Left hindlimb (tissue), 1 donor: ENCODE measurements at places on chromosomes 12 and 14.

- no peak for DNase-seq
Measured at GRCh38 chr12:127820271-127820670, 446.7 kb upstream of the TMEM132C start.

DNA sequence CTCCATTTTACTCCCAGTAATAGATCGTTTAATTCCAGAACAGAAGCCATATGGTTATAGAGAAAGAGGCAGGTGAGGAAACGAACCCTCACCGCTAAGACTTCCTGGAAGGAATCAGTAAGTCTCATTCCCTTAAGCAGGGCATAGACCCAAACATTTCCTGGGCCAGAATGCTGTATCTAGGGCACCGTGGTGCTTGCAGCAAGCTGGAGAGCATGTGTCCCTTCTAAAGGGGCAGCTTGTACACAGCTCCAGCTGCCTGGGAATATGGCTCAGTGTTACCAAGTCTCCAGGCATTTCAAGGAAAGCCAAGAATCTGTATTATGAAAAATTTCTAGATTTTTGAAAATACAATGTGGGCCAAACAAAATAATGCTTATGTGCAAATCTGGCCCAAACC is 73.4 kb downstream of the PPM1H start:
- no peak for DNase-seq

DNA sequence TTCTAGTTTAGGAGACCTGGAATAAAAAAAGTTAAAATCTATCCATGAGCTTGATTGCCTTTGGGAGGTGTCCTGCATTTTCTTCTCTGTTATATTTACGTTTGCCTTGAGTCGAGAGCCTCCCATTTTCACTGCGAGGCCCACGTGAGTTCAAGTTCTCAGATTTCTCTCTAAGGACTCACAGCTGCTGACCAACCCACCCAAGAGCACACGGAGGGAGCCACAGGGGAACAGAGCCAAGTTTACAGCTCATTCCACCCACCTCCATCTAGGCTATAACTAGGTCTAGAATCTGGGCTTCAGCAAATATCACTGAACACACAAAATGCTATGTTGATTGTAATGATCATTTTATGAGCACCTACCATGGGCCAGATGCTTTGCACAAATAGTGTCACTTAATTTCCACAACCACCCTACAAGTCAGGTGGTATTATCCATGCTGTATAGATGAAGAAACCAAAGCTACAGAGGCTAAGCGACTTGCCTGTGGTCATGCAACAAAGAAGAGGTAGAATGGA is 16.7 kb downstream of the ALDH1L2 start:
- DNase-seq, result no peak

DNA sequence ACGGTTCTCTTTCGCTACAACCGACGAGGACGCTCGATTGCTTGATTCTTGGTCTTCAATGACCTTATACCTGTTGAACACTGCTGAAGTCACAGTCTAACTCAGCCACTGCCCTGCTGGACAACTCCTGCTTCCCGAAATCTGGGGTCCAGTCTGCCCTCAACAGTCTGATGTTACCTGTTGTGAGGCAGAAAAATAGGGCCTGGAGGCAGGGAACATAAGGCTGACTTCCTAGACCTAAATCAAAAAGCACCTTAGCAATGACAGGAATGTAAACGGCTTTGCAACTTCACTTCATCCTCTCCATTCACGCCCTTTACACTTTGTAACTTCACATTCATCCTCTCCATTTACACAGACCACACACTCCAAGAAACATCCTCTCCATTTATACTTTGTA is 597 bp upstream of the GLTP start:
- DNase-seq, result no peak

- DNase-seq, result no peak
Measured at GRCh38 chr12:112196196-112196875, 71.0 kb downstream of the TRAFD1 start.

DNA sequence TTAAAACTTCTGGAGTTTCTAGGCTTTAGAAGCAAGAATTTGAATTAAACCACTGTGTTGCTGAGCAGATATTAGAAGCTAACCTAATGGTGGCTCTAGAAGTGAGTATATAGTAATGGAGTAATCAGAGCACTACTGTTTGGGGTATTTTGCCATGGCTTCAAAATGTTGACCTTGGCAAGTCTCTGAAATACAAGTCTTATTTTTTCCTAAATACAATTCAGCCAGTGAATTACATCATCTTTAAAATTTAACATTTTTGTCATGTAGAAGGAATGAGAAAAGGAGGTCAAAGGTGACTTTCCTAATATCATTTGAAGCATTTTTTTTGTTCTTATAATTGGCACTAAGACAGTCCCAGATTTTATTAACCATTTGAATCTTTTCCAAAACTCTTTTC is 25.2 kb downstream of the PMCH start:
- no peak for DNase-seq

GRCh38 chr14:55901291-55901690 is 216.9 kb upstream of the PELI2 start:
- no peak for DNase-seq

GRCh38 chr12:110112335-110112660 is 11.9 kb upstream of the IFT81 start:
- no peak for DNase-seq

DNA sequence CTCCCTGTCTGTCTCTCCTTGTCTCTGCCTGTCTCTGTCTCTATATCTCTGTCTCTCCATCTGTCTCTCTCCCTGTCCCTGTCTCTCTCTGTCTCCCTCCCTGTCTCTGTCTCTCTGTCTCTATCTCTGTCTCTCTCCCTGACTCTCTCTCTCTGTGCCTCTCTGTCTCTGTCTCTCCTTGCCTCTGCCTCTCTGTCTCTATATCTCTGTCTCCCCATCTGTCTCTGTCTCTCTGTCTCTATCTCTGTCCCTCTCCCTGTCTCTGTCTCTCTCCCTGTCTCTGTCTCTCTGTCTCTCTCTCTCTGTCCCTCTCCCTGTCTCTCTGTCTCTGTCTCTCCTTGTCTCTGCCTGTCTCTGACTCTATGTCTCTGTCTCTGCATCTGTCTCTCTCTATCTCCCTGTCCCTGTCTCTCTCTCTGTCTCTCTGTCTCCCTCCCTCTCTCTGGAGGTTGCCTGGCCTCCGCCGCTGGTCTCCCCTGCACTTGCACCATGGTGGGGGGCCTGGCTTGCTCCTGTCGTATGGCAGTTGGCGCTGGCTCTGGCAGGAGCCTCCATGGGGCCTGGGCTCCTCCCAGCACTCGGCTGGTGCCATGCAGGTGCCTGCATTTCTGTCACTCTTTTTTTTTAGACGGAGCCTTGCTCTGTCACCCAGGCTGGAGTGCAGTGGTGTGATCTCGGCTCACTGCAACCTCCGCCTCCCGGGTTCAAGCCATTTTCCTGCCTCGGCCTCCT is 28.3 kb downstream of the MMP17 start:
- no peak for DNase-seq

DNA sequence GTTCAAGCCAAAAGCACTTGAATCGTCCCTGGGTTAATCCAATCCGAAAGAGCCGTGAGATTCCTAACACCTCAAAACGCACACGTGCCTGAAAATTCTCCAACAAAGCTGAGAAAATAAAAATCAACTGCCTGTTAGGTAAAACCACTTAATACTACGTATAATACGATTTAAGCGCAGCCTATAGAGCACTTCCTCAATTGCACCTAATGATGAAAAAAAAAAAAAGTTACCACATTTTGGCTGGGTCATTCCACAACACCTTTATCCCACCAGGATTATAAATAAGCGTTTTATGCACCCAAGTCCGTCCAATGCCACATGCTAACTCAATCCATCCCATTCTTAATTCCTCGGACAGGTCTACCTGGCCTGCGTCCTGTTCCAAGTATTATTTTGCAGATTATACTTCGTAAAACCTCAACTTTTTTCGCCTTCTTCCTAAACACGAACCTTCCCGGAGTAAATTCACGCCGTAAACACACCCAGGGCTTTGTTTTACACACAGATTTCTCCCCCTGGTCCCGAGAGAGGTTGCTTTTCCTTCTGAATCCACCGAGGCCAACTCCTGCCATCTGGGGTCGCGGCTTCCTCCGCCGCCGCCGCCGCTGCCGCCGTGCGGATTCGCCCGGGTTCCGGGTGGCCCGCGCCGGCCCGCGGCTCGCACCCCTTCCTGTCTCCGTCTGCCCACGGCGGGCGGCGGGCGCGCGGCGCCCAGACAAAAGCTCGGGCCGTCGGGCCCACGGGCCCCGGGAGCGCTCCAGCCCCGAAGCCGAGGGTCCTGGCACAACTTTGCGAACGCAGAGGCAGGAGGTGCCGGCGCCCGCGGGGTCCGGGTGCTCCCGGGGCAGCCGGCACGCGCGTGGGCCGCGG is 66.2 kb downstream of the RNF34 start:
- DNase-seq, result no peak

DNA sequence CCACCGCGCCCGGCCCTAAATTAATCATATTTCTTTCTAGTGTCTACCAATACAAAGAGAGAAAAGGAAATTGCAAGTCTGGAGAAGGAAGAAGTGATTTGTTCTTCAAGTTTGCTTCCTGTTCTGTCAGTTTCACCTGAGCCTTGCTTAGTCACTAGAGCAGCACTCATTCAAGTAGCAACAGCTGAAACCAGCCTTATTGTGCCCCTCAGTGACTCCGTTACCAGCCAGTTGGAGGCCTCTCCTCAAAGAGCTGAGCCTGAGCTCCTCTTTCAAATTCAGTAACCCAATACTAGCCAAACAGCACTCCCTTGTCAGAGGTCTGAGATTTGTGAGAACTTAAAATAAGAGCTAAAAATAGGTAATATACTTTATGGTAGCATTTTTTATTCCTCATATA is 17.4 kb downstream of the PAWR start:
- no peak for DNase-seq

DNA sequence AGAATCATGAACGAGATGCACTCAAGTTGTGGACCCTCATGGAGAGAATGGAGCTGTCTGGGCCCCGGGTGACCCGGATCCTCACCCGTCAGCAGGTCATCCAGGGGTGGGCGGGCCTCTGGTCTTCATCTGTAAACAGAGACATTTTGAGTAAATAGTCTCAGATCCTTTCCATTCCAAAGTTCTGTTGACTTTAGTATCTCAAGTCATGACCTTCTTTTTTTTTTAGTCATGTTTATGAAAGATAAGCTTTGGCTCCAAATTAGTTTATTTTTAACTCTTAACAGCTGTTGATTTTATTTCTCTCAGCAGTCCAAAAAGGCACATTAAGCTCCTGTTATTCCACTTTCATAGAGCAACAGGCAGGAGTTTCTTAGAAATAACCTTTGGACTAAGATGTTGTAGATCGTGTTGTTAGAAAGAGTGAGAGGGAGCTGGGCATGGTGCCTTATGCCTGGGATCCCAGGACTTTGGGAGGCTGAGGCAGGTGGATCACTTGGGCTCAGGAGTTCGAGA is 48.9 kb upstream of the AMN start:
- no peak for DNase-seq

GRCh38 chr14:89430391-89431236 is 13.6 kb upstream of the FOXN3 start:
- DNase-seq, result no peak

DNA sequence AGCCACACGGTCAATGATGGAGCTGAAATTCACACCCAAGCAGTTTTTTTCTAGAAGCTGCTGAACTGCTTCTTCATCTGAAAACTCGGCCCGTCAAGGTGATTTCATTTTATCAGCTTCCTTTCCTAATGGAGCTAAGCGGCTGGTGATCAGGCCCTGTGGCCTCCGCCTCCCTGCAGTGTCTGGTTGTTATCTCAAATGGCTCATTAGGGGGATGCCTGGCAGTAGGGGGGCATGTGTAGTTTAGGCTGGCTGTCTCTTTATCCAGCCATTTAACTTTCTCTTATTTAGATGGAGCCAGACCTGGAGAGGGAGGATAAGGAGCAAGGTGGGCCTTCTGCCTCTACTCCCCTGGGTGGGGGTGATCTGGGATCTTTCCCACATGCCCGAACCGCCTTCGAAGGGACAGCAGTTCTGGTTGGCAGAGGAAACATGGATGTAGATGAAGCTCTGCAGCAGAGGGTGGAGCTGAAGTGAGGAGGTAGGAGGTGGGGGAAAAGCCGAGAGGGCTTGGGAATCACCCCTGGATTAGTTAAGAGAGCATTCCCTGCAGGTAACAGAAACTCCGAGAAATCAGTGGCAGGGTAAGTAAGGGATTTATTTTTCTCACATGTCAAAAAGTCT is 64.4 kb downstream of the TGFB3 start:
- no peak for DNase-seq

- no peak for DNase-seq
Measured at GRCh38 chr12:44616402-44616801, 259.7 kb downstream of the NELL2 start.

GRCh38 chr12:132108211-132108832 is 35.8 kb downstream of the DDX51 start:
- no peak for DNase-seq
